ENCODE measurements at places on chromosomes 4 and X.

DNA sequence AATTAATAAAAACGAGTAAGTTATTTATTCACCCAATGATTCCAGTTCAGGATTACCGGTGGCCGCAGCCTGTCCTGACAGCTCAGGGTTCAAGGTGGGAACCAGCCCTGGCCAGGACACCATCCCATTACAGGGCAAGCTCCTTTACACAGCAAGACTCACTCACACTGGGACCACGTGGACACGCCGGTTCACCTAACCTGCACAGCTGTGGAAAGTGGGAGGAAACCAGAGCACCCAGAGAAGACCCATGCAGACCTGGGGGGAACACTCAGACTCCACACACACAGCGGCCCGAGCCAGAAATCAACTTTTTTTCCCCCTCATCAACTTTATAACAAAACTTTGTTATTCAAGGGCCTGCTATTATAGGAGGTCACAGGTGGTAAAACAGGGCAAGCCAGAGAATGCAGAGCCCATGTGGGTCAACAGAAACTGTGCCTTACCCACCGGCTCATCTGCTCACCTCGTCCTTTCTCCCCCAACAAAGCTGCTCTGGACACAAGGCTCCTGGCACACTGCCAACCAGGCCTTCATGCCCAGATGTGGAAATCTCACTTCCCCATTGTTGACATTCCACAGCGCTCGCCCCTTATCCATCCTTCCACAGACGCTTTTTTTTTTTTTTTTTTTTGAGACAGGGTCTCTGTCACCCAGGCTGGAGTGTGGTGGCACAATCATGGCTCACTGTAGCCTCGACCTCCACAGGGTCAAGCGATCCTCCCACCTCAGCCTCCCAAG, 8.0 kb upstream of the ODAPH start:
- DNase-seq, result no peak

DNA sequence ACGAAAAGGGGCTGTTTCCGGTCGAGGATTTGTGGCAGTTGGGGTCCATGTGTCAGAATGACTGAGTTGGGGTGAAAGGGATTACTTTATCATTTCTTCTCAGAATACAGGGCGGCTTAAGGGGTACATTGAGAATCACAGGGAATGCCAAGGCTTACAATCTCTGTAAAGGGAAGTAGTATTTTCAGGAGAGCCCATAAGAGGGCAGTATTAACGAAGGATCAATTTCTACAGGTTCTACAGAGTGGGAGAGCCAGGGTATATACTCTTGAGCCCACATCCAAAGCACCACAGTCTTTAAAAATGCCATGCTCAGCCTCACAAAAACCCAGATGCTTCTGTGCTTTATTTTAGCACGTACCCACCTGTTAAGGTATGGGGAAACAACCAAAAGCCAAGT, 67.7 kb upstream of the ZXDA start:
- DNase-seq, result no peak

GRCh38 chrX:19715711-19716638, 171.4 kb downstream of the SH3KBP1 start:
- DNase-seq, result no peak

DNA sequence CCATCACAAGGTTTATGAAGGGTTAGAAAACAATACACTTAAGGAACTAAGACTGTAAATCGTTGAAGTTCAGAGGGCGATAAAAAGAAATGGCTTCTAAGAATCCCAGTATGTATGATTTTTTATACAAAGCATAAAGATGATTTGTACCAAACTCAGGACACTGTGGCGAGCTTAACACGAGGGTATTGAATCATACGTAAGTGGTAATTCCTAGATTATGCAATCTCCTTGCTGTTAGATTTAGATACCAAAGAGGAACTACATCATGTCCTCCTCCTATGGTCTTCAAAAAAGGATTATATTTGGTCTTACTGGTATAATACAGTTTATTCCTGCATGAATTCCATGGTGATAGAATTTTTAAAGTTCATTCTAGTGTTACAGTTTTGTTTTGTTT, 23.9 kb downstream of the NFKB1 start:
- DNase-seq, result no peak

DNA sequence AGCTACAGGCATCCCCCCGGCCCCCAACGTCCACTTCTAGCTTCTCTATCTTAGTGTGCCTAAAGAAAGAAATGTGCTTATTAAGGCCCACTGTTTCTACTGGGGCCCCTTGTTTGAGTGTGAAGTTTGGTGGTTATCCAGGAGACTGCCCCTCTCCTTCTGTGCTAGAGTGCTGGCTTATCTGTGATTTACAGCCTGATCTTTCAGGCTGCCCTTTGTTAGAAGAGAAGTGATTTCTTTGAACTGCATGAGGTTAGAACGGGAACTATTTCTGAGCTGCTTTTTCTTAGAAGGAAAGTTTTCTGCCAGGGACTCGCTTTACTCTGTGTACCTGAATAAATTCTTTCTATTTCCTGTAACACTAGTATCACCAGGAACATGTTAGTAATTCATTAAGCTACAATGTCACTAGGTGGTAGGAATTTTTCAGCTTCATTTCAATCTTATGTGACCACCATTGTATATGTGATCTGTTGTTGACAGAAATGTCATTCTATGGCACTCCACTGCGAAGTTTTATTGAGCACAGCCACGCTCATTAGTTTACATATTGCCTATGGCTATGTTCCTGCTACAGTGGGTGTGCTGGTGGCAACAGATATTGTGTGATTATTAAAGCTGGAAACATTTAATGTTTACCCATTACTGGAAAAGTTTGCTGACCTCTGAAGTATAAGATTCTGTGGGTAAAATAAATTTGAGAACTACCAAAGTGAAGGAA, 193.8 kb upstream of the CXorf51B start:
- no peak for DNase-seq

- DNase-seq, result no peak
Observed at GRCh38 chr4:142211444-142211843, 575.1 kb downstream of the IL15 start.

- no peak for DNase-seq
Observed at GRCh38 chr4:5280828-5281227, 229.5 kb downstream of the STK32B start.

GRCh38 chrX:150037041-150037440, 98.8 kb upstream of the EOLA2 start:
- DNase-seq, result no peak

GRCh38 chrX:154791467-154791866, 13.8 kb downstream of the MPP1 start:
- no peak for DNase-seq

All from vagina (tissue), 2 donors.